ENCODE measurements at places on chromosomes 11 and 22.

DNA sequence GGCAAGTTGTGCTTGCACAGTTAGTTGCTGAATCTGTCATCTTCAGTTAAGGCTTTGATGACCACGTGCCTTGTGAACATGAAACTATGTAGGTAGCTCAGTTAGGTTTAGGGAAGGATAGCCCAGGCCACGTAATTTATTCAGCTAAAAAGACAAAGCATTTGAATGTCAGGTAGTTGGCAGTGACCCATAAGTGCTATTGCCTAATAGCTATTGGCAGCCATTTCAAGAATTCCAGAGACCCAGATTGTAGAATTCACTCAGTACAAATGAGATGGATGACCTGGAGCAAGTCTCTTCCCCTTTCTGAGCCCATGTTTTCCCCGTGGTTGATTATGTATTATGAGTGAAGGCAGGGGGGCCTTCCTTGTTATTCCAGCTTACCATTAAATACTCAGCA lies 265.3 kb upstream of the ANO5 start:
- DNase-seq = no peak

DNA sequence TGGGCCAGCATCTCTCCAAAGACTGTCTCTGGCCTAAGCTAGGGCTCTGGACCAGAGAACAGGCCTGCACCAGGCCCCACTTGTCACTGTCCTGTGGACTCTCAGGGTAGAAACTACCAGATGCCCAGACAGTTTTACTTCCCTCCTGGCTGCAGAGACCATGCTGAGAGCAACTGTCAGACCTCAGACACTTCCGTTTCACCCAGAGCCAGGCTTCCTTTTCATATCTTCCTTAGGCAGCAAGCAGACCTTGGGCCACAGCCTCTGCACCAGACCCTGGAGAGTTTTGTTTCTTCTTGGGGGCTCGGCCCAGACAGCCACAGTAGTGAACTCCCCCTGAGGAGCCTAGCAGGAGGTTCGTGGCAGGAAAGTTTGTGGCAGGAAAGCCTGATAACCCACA lies 12.1 kb upstream of the FCHSD2 start:
- DNase-seq = no peak

- no peak for DNase-seq
Observed at GRCh38 chr11:2203440-2204259, 32.0 kb upstream of the TH start.

DNA sequence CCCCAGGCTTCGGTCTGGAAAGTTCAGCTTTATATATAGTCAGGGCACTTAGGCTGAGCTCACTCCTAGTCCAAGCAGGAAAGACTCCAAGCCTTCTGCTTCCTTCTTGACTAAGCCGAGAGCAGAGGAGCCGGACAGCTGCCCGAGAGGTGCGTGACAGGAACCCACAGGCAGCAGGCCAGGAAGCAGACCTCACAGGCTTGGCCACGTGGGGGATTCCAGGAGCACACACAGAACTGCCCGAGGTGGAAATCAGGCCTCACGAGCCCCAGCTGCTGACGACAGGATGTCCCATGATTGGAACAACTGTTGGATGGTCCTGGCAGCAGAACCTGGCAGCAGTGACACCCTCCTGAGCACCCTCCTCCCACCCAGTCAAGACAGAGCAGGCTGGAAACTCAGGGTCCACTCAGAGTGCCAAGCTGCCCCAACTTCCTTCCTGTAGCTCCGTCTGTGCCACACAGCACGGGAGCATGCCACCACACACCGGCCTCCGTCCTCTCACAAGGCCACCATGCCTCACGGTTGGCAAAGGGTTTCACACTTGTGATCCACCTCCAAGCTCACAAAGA lies 5.4 kb downstream of the PLA2G6 start:
- DNase-seq = peak; percentile 97

- DNase-seq = no peak
Observed at GRCh38 chr11:4962816-4963215, 7.3 kb upstream of the OR51A2 start.

DNA sequence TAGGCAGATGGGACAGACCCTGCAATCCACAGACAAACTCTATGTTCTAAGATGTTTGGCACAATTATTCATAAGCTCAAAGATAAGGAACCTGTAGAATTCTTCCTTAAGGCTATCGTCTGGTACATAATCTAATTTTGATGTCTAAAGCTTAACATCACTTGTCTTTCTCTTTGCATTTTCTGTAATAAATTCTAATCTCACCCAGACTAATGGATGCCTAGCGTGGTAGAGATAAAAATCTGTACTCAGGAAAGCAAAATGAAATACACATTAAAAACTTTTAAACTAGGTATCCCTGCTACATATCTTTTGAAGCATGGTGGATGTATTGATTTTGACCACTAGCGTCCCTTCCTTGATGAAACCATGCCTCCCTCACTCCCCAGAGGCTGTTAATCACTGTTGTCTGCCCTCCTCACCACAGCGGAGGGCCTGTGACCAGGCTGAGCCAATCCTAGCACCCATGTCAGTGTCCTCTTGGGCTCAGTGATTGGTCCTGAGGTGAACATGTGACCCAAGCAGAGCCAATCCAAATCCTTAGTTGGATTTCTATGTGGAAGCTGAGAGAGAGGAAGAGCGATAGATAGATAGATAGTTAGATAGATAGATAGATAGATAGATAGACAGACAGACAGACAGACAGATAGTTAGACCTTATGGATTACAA lies 82.2 kb upstream of the GRK3 start:
- DNase-seq = no peak

- peak; percentile 58 for DNase-seq
Observed at GRCh38 chr11:31870609-31871309, 59.6 kb upstream of the PAX6 start.

- peak; percentile 34 for DNase-seq
Observed at GRCh38 chr11:65912845-65913244, 6.0 kb downstream of the C11orf68 start.

GRCh38 chr22:18070556-18071306 lies 7.1 kb upstream of the PEX26 start:
- no peak for DNase-seq

GRCh38 chr11:8242118-8242475 lies 21.6 kb downstream of the LMO1 start:
- no peak for DNase-seq

Measured in fibroblast of pulmonary artery (primary cell).